ENCODE measurements at places on chromosomes 16 and 17. TPM values are rescaled to one million over a fixed set of nuclear protein-coding genes. Genes with fewer than 3 reads are reported as not detected.

DNA sequence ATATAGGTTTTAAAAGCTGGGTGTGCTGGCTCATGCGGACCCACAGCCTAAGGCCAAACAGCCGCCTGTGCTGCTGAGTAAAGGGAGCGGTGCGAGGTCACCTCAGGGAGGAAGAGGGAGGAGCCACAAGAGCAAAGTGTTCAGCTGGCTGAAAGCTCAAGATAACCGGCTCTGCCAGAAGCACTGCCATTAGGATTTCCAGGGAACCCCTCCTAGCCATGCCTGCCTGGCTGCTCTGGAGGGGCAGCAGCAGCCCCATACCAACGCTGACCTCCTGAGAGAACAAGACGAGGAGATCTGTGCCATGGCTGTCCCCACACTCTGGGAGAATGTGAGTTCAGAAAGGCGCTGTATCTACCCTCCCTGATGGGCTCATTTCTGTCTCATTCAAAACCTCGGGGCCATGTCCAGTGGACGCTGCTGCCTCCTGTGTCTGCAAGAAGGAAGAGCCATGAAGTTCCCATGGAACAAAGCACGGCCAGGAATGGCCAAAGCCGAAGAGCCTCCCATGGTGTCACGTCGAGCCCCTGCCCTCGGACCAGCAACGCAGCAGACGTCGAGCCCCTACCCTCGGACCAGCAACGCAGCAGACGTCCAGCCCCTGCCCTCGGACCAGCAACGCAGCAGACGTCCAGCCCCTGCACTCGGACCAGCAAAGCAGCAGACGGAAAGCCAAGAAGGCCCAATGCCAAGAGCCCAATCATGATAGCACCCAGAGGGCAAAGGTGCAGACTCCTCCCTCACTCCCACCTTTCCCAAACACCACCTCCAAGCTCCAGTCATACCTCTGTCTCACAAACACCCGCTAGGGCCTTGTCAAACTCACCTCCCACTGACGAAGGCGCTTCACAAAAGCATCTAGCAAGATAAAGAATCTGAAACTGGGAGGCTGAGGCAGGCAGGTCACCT is 107.0 kb downstream of the ANKRD11 start:
- DNase-seq: no peak
- H3K27ac ChIP-seq: peak overlapping the region; percentile 77
- no peak overlapping the region for H3K4me3 ChIP-seq
- H3K36me3 ChIP-seq: no peaks in the 10 kb centered on the region
- H3K4me1 ChIP-seq: peaks cover 55% of the 10 kb centered on the region

- no peak for DNase-seq
- H3K4me3 ChIP-seq: no peak overlapping the region
- no peaks in the 10 kb centered on the region for H3K27me3 ChIP-seq
- peaks cover 8% of the 10 kb centered on the region for H3K4me1 ChIP-seq
- H3K27ac ChIP-seq: no peak overlapping the region
These were observed 33.2 kb upstream of the MEAK7 start for GRCh38 chr16:84537491-84538151.

The SPATA22 gene
- 0.41 TPM for total RNA-seq

GRCh38 chr16:67547423-67548264 is 14.7 kb upstream of the CTCF start:
- no peak overlapping the region for H3K4me3 ChIP-seq
- H3K4me1 ChIP-seq: peaks cover 68% of the 10 kb centered on the region
- no peaks in the 10 kb centered on the region for H3K27me3 ChIP-seq
- DNase-seq: no peak
- H3K27ac ChIP-seq: peak overlapping the region; percentile 75

- H3K4me1 ChIP-seq: peaks cover 58% of the 10 kb centered on the region
- H3K27me3 ChIP-seq: no peaks in the 10 kb centered on the region
- H3K36me3 ChIP-seq: no peaks in the 10 kb centered on the region
- no peak for DNase-seq
These were observed 1.4 kb upstream of the SPHK1 start for GRCh38 chr17:76382803-76383545.

GRCh38 chr16:75491876-75492275 is 3.4 kb downstream of the CHST6 start:
- peaks cover 9% of the 10 kb centered on the region for H3K4me1 ChIP-seq
- no peaks in the 10 kb centered on the region for H3K36me3 ChIP-seq
- H3K27ac ChIP-seq: no peak overlapping the region
- no peak overlapping the region for H3K4me3 ChIP-seq
- H3K27me3 ChIP-seq: no peaks in the 10 kb centered on the region

The SSTR5 gene
- total RNA-seq: not detected

DNA sequence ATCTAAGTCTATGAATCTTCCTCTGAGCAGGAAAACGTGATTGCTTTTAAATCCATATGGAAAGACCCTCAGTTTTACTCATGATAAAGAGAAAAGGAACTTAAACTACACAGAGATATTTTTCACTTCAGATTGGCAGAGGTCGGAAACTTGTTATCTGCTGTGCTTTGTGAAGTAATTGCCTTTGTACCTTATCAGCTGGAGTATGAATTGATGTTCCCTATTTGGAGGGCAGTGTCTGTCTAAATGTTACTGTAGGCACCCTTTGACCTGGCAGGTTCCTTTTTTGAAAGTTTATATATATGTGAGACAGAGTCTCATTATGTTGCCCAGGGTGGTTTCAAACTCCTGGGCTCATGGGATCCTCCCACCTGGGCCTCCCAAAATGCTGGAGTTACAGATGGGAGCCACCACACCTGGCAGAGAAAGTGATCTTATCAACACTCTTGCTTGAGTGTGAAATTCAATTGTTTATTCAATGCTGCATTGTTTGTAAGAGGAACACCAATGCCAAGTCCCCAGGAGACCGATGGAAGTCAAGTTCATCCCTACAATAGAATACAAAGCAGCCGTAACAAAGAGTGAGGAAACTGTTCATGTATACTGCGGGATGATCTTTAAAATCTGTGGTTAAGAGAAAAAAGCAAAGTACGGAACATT is 52.3 kb downstream of the ABCC1 start:
- H3K4me1 ChIP-seq: peaks cover 38% of the 10 kb centered on the region
- no peak for DNase-seq
- peak overlapping the region; percentile 6 for H3K27ac ChIP-seq
- no peaks in the 10 kb centered on the region for H3K27me3 ChIP-seq

The TNFRSF13B gene
- total RNA-seq: not detected

The PTX4 gene
- total RNA-seq: not detected

GRCh38 chr16:2005646-2006045 is 4.0 kb downstream of the ZNF598 start:
- no peak for DNase-seq
- H3K4me3 ChIP-seq: no peak overlapping the region
- H3K27ac ChIP-seq: no peak overlapping the region
- H3K4me1 ChIP-seq: peaks cover 70% of the 10 kb centered on the region

DNA sequence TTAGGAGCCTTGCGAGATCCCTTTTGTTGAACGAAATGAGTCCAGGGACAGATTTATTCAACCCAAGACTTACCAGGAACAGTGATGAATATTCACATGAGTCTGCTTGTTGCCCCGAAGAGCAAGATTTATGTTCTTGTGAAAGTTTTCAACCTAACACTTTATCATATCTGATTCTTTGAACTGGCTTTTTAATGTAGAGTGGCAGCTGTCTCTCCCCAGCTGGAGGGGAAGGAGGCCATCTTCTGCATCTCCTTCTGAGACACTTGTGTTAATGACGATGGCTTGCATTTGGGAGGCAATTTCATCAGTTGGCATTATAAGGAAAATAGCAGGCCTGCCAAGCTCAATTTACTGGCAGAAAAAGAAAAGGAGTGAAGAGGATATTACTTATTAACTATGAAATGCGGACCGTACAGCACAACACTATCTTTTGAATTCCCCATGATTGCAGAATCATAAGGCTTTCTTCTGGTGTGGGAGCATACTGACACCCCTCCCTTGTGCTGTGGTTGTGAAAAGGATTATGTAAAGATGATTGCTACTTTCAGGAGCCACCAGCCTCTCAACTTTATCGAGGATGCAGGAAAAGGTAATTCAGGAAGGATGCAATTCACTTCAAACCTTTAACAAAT is 35.7 kb downstream of the SMARCE1 start:
- no peaks in the 10 kb centered on the region for H3K27me3 ChIP-seq
- no peak overlapping the region for H3K4me3 ChIP-seq
- H3K36me3 ChIP-seq: no peaks in the 10 kb centered on the region
- H3K4me1 ChIP-seq: no peaks in the 10 kb centered on the region
- H3K27ac ChIP-seq: no peak overlapping the region

- no peaks in the 10 kb centered on the region for H3K4me1 ChIP-seq
- no peak overlapping the region for H3K27ac ChIP-seq
- no peak overlapping the region for H3K4me3 ChIP-seq
- no peaks in the 10 kb centered on the region for H3K27me3 ChIP-seq
These were observed 41.6 kb downstream of the KIAA0513 start for GRCh38 chr16:85069171-85069570.

- H3K4me1 ChIP-seq: no peaks in the 10 kb centered on the region
- H3K4me3 ChIP-seq: no peak overlapping the region
- no peaks in the 10 kb centered on the region for H3K27me3 ChIP-seq
- H3K36me3 ChIP-seq: peaks cover 8% of the 10 kb centered on the region
- DNase-seq: no peak
These were observed 62.4 kb downstream of the STH start for GRCh38 chr17:46061435-46061834.

DNA sequence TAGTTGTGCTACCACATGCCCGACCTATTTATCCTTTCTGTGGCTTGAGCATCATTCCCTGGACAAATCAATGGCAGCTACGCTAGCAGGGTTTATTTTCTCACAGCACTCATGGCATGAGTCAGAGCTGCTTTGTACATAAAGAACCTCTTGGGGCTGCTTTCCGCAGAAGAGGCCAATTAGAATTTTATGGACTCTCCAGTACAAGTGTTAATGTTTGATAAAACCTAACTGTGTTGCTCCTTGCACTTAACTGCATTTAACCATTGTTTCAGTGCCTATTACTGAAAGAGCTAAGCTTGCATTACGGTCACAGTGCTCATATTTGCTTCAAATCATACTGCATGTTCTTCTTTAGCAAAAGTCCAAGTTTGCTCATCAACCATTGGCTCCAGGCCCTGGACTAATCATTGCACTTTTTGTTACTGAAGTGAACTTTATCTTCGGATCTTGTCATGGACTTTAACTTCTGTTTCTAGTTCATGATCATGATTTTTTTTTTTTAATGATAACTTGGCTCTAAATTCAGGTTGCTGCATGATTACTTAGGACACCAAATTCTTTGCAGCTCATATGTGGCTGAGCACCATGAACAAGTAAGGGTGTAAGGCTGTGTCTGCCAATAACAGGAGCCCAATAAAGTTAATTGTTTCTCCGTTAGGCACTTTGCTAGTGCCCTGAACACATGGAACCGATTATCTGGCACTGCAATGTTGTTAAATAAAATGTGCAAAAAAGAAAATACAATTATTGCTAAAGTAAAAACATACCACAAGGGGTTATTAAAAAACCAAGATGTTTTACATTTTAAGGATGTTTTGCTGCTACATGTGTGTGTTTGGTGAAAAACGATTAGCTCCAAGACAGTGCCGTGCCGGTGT is 492.2 kb downstream of the KCNJ2 start:
- H3K4me3 ChIP-seq: no peak overlapping the region
- H3K36me3 ChIP-seq: no peaks in the 10 kb centered on the region
- no peaks in the 10 kb centered on the region for H3K4me1 ChIP-seq
- no peak overlapping the region for H3K27ac ChIP-seq
- no peaks in the 10 kb centered on the region for H3K27me3 ChIP-seq

- H3K27ac ChIP-seq: no peak overlapping the region
- H3K4me3 ChIP-seq: no peak overlapping the region
- H3K36me3 ChIP-seq: no peaks in the 10 kb centered on the region
- H3K4me1 ChIP-seq: peaks cover 12% of the 10 kb centered on the region
- H3K27me3 ChIP-seq: no peaks in the 10 kb centered on the region
These were observed 4.5 kb upstream of the HERPUD1 start for GRCh38 chr16:56927471-56927870.

DNA sequence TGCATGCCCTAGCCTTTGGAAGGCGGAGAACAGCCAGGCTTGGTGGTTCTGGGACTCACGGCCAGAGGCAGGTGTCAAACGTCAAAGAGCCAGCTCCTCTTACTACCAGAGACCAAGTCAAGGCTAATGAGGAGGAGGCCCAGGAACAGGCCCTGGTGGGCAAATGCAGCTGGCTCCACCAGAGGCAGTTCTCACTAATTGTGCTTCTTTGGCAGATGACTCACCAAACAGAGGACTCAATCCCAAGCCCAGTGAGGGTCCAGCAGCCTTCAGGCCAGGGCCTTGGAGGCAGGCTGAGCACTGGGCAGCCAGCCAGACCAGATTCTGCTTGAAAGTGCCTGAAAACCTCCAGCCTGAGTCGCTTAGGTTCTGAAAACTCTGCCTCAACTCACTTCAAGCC is 336.5 kb upstream of the CDH5 start:
- no peak for DNase-seq
- no peaks in the 10 kb centered on the region for H3K36me3 ChIP-seq
- no peaks in the 10 kb centered on the region for H3K27me3 ChIP-seq
- H3K4me1 ChIP-seq: no peaks in the 10 kb centered on the region

The MAP3K3 gene
- total RNA-seq: 14.0 TPM

The SULT1A2 gene
- total RNA-seq: 0.38 TPM

DNA sequence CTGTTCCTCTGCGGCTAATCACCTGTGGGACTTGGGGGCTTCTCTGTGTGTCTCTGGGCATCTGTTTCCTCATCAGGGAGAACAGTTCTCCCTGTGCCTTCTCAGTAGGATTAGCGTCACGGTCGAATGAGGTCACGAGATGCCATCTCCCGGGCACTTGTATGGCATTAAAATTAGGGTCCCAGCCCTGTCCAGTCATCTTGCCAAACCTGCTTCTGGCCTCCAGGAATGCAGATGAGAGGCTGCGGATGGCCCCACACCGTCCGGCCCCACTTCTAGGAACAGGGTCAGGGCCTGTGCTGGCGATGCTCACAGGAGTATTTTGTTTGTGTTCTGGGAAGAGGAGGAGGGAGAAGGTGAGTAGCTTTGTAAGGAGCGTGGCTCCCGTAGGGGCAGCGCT is 58.5 kb downstream of the OR1D5 start:
- H3K36me3 ChIP-seq: no peaks in the 10 kb centered on the region
- peak overlapping the region; percentile 85 for H3K27ac ChIP-seq
- H3K4me1 ChIP-seq: peaks cover 38% of the 10 kb centered on the region
- peak overlapping the region; percentile 54 for H3K4me3 ChIP-seq
- H3K27me3 ChIP-seq: no peaks in the 10 kb centered on the region
- no peak for DNase-seq

GRCh38 chr16:47499700-47500264 is 38.7 kb downstream of the PHKB start:
- no peaks in the 10 kb centered on the region for H3K4me1 ChIP-seq
- H3K4me3 ChIP-seq: no peak overlapping the region
- peaks cover 76% of the 10 kb centered on the region for H3K36me3 ChIP-seq
- DNase-seq: no peak
- no peak overlapping the region for H3K27ac ChIP-seq
